ENCODE measurements at places on chromosomes 11 and 22.

GRCh38 chr11:111135101-111135500 is 110.4 kb upstream of the POU2AF2 start:
- DNase-seq, result no peak

DNA sequence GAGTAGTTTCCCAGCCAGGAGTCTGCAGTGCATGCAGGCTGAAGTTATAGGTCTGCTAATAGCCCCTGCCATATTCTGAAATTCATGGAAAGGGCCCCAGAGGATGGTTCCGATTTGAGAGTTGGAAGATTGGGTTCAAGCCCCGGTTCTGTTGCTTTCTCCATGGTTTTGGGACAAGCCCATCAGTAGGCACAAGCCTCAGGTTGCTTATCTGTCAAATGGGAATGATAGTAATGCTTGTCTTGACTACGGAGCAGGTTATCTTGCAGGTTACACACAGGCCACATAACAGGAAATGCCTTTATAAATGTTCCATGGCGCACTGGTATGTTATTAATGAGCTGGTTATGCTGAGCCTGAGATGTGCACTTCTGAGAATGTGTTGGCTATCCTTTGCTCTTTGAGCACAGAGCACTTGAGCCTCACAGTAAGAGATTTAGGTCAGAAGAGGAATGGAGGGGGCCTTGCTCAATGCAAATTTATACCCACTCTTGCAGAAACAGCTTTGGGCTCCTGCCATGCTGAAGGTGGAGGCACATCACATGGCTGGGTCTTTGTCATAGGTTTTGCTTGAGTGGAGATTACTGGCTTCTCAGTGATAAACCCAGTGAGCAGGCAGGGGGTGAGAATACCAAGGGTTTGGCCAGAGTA is 47.1 kb downstream of the ZNRF3 start:
- DNase-seq, result no peak

GRCh38 chr11:9285850-9286587 is 20.9 kb upstream of the DENND5A start:
- DNase-seq, result no peak

GRCh38 chr11:24056051-24056450 is 440.8 kb upstream of the LUZP2 start:
- DNase-seq, result no peak

GRCh38 chr11:11211186-11211585 is 141.9 kb downstream of the CSNK2A3 start:
- no peak for DNase-seq

DNA sequence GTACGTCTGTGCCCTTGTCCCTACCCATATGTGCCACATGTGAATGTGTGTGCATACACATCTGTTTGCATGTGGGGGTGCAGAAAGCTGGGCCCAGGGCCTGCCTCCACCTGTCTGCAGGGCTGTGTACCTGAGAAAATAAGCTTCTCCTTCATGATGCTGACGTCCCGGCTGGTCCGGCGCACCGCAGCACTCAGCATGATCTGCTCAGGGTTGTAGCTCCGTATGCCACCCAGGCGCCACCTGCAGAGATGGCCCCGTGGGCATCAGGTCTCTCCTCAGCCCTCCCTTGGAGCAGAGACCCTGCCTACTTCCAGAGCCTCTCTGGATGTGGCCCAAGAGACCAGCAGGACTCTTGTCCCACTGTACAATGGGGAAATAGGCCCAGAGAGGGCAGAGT is 3.8 kb upstream of the KLHL35 start:
- DNase-seq, result no peak

GRCh38 chr11:126176853-126177470 is 34.5 kb downstream of the RPUSD4 start:
- DNase-seq, result no peak

DNA sequence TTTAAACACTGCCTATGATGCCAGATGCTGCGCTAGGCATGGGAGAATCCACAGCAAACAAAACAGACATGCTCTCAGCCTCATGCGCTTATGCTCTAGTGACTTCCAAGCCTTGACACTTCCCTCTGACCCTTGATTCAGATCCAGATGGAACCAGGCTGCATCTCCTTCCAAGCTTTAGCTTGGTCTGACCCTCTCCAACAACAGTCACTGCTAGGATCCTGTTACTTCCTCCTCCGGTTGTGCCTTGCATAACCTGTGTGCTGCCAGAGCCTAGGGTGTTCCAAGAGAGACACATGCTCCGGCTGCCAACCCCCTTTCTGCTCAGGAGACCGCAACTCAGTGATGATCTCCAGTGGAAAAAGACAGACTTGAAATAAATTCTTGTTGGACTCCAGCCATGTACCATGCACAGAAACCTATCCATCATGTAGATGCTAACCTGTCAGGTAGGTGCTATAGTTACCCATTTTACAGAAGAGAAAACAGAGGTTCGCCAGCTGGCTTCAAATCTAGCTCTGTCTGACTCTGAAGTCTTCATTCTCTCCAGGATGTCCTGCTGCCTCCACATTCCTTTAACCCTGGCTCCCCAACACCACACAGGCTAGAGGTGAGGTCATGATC is 136.3 kb upstream of the TEAD1 start:
- no peak for DNase-seq

DNA sequence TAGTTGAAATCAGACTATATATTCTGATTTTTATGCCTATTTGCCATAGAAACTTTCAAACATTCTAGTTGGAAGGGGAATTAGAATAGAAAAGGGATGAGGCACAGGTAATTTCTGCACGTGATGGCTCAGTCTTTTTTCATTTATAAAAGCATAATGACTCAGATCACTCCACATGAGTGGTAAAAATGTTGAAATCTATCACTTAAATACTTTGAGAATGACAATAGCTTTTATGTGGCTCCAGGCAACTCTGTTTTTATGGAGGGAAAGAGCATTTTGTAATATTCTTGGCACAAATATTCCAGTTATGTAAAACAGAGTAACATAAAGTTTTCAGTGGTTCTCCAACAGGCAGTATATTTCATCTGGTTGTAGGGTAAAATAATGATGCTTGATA is 5.9 kb upstream of the MMP3 start:
- no peak for DNase-seq

- peak; percentile 43 for DNase-seq
Measured at GRCh38 chr22:21624120-21624879, 5.5 kb downstream of the YDJC start.

Data from activated CD4-positive, alpha-beta T cell treated with anti-CD3 and anti-CD28 coated beads for 24 hours (primary cell).